Keratinocyte (primary cell): ENCODE measurements at places on chromosomes 1 and 21.

GRCh38 chr1:3036447-3037280 is 15.4 kb downstream of the ACTRT2 start:
- no peaks in the 10 kb centered on the region for H3K4me1 ChIP-seq
- no peaks in the 10 kb centered on the region for H3K36me3 ChIP-seq
- no peaks in the 10 kb centered on the region for H3K27me3 ChIP-seq
- DNase-seq: no peak
- H3K27ac ChIP-seq: no peak overlapping the region

DNA sequence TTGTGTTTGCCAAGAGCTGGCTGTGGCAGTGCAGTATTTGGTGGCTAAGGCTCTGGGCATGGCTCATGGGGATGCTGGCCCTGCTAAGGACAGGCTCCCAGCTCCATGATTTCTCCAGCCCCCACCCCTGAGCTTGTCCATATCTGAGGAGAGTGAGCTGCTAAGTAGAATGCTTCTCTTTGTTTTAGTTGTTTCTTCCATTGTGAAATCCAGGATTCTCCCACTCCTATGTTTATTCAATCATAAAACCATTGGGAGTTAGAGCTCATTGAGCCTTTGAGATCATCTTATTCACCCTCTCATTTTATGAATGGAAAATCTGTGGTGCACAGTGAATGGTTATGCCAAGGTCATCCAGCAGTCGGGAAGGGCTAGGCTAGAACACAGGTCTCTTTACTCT is 188.8 kb downstream of the TNR start:
- no peak overlapping the region for H3K27ac ChIP-seq
- no peak overlapping the region for H3K4me3 ChIP-seq
- peaks cover 7% of the 10 kb centered on the region for H3K4me1 ChIP-seq

- H3K4me3 ChIP-seq: no peak overlapping the region
- no peaks in the 10 kb centered on the region for H3K27me3 ChIP-seq
- no peaks in the 10 kb centered on the region for H3K36me3 ChIP-seq
- no peak overlapping the region for H3K27ac ChIP-seq
- DNase-seq: no peak
- H3K4me1 ChIP-seq: peaks cover 21% of the 10 kb centered on the region
Observed at GRCh38 chr21:30238168-30238567, 22.3 kb upstream of the CLDN8 start.

GRCh38 chr21:34345091-34345871 is 18.5 kb upstream of the KCNE2 start:
- H3K4me3 ChIP-seq: no peak overlapping the region
- H3K4me1 ChIP-seq: no peaks in the 10 kb centered on the region
- no peak for DNase-seq
- H3K36me3 ChIP-seq: no peaks in the 10 kb centered on the region
- H3K27me3 ChIP-seq: peaks cover 6% of the 10 kb centered on the region

GRCh38 chr21:17427831-17428483 is 84.9 kb upstream of the CXADR start:
- H3K27me3 ChIP-seq: no peaks in the 10 kb centered on the region
- no peak for DNase-seq
- H3K27ac ChIP-seq: no peak overlapping the region
- H3K4me3 ChIP-seq: no peak overlapping the region

DNA sequence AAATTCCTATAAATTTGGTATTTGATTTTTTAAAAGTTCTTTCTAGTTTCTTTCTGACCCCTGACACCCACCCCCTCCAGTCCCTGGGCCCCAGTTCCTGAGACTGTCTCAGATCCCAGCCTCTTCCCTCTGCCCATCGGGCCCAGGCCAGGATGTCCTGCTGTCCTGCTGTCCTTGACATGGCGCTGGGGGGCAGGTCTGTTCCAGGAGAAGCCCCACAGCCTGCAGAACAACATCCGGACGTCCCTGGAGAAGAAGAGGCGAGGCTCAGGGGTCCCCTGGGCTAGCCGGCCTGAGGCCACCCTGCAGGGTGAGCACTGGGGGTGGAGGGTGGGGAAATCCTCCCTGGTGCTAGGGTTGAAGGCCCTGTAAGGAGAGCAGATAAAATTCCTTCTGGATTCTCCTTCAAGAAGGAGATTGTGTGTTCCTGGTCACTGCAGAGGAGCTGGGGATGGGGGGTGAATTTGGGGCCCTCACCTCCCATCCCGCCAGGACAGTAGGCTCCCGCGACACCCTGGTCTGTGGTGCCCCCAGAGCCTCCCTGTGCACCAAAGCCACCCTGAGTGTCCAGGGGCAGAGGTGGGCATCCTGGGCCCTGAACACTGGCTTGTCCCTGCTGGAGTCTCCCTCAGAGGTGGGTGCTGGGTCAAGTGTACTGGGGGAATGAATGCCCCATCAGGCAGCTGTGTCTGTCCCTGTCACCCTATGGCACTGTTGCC is 45.0 kb downstream of the DISP3 start:
- no peaks in the 10 kb centered on the region for H3K27me3 ChIP-seq
- no peak for DNase-seq
- no peak overlapping the region for H3K4me3 ChIP-seq
- no peaks in the 10 kb centered on the region for H3K4me1 ChIP-seq
- H3K36me3 ChIP-seq: no peaks in the 10 kb centered on the region

DNA sequence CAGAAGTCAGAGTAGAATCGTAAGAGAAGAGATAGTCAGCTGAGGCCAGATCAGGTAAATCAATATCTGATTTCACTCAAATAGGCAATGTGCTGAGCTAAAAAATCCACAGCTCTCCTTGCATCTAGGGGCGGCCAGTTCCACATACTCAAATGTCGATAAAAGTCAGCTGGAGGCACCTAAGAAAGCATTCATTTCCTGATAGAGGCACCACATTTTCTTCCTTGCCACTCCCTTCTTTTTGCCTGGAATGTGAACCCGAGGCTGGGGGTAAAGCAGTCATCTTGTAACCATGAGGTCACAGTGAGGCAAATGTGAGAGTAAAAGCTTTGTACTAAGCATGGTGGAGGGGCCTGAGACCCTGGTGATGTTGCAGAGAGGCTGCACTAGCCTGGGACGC is 24.2 kb upstream of the CTPS1 start:
- no peaks in the 10 kb centered on the region for H3K27me3 ChIP-seq
- H3K36me3 ChIP-seq: no peaks in the 10 kb centered on the region
- H3K4me3 ChIP-seq: no peak overlapping the region
- H3K4me1 ChIP-seq: peaks cover 15% of the 10 kb centered on the region
- H3K27ac ChIP-seq: no peak overlapping the region
